ENCODE measurements at places on chromosomes 1 and 21. TPM values are rescaled to one million over a fixed set of nuclear protein-coding genes. Genes with fewer than 3 reads are reported as not detected.

Gene UBE2U
- not detected for total RNA-seq

Gene KRTAP21-3
- total RNA-seq: not detected

Gene CD84
- 18.8 TPM for total RNA-seq

Gene TLCD4
- 18.7 TPM for total RNA-seq

Gene EDEM3
- 28.8 TPM for total RNA-seq

Gene LRRIQ3
- 1.4 TPM for total RNA-seq

All from lung (tissue), 17 donors.